Panc1 (cell line): ENCODE measurements at places on chromosomes 2 and 18.

DNA sequence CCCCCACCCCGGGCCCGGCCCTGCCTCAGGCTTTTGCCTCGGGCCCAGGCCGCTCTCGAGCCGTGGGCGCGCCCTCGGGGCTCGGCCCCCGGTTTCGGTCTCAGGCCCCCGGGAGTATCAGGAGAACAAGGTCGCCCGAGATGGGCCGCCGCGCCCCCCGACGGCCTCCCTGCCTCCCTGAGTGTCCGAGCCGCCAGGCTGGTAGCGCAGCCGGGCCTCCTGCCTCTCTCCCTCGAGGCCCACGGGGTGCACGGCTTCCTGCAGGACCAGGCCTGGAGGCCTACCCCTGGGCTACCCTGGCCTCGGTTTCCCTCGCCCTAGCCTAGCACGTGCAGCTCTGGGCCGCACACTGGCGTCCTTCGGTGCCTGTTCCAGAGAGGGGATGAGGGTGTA lies 8.4 kb downstream of the GBX2 start:
- no peak for DNase-seq

GRCh38 chr2:42788-43187 lies 3.5 kb downstream of the FAM110C start:
- no peak for DNase-seq

DNA sequence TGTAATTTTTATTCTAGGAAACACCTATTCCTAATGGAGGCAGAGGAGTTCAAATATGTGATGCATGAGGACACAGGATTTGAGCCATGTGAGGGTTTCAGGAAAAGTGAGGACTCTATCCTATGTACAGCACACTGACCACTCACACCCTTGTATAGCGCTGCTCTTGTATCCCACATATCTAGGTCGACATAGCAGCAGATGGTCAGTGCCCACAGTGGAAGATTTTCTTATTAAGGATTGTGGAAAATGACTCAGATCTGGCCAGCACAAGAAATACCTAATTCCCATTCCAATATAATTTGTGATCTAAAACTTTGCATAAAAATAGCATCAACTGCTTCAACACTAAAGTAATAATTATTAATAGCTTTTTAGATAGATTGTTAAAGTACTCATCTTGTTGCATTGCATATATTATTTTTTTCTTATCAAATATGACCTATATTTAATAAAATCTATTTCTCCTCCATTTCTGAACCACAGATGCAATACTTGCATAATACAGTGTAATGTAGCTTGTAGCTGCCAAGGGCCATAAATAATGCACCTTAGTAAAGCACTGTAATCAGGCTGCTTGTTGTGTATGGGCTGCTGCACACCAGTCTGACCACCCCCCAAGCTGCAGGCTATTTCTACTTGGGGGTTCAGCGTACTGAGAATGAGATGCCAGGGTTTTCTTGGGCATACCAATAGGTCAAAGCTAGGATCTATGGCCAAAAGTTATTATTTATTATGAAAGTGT lies 442.2 kb upstream of the CWC22 start:
- no peak for DNase-seq

GRCh38 chr2:113305146-113305545 lies 26.4 kb upstream of the PAX8 start:
- no peak for DNase-seq

DNA sequence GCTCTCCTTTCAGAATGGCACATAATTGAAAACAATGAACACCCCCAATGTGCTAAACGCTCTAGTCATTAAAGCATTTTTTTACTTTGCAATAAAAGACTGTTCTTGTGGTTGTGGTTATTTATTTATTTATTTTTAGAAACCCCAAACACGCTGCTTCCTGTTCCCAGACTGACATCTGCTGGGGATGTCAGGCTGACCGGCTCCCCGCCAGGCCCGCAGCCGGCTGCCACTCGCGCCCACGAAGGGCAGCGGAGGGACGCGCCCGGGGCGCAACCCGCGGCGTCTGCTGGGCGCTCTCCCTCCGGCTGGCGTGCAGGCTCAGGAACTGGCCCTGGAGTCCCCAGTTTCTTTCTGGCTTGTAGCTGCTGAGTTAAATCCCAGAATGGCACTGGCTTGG lies 83.1 kb upstream of the SP3 start:
- DNase-seq = no peak

DNA sequence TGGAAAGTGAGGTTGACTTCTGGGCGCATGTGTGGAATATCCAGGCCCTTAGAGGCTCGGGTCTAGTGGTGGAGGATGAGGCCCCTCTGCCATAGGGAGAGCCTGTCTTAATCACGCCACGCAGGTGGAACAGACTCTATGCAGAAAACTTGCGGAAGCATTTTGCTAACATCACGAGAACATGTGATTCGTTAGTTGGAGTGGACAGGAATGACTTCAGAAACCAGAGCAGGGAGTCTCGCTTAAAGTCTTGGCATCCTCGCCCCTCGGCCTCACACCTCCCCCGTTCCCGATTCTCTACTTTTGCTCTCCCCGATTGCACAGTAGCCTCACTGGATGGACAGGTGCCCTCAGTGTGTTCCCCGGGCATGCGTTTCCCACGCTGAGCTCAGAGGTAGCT lies 333.4 kb downstream of the GBX2 start:
- DNase-seq = no peak

DNA sequence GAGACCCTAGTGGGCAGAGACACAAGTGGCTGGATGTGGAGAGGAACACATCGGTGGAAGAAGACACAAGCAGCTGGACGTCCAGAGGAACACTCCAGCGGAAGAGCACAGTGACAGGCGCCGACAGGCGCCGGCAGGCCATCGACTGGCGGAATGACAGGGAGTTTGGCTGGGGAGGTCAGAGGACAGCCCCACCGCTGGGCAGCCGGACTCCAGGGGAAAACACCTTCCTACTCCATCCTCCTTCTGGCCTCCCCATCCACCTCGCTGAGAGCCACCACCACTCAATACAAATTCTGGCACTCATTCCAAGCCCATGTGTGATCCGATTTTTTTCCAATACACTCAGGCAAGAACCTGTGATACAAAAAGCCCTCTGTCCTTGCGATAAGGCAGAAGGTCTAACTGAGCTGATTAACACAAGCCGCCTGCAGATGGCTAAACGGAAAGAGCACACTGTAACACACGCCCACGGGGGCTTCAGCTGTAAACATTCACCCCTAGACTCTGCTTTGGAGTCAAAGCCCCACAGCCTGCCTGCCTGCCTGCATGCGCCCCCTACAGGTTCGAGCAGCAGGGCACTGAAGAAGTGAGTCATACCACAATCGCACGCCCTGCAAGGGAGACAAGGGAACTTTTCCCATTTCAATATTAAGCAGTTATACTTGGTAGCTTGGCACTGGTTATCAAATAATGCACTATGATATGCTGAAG lies 50.2 kb upstream of the LRP1B start:
- DNase-seq = no peak

DNA sequence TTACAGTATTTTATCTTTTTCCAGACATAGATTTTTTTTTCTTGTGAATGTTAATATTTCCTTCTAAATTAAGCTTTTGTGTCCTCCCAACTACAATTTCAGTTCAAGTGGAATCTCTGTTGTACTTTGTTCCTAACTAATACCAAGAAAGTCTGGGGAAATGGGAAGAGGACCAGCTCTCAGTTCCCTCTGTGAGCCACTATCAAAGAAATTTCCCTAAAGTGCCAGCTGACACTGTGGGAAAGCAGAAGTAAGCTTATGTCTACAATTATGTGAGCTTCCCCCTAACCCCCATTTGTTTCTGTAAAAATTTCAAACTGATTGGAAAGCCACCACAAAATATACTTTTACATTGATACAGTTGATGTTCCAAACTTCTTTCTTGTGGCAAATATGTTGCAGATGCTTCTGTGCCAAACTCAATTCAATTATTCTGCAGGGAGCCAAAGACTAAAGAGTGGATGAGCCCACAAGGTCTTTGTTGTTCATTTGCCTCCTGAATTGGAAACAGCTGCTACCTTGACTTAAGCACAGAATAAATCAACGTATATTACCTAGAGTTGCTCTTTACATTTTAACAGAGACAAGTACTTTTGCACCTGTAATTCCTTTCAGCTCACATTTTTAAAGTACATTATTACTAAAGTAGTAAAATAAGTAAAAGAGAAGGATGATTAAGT lies 306.6 kb downstream of the PTH2R start:
- no peak for DNase-seq
